Fibroblast of lung (primary cell): ENCODE measurements at places on chromosomes 7 and 10.
A peak's percentile ranks its signal among the peaks of the same experiment; 100 is the strongest.

DNA sequence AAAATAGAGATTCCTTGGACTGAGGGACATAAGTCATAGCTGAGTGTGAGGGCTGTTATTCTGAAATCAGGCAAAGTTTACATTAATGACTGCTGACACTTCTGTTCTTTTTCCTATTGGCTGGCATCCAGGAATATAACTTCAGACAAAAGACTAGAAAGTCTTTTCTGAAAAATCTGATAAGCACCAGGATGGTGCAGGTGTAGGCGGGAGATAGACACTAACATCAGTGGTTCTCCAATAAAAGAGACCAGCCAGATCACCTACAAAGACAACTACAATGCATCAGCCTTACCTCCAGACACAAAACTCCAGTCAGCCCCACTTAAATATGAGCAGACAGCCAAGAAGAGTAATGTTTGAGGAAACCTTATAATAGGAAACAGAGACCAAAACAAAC is 168.3 kb upstream of the LRGUK start:
- no peak for DNase-seq

DNA sequence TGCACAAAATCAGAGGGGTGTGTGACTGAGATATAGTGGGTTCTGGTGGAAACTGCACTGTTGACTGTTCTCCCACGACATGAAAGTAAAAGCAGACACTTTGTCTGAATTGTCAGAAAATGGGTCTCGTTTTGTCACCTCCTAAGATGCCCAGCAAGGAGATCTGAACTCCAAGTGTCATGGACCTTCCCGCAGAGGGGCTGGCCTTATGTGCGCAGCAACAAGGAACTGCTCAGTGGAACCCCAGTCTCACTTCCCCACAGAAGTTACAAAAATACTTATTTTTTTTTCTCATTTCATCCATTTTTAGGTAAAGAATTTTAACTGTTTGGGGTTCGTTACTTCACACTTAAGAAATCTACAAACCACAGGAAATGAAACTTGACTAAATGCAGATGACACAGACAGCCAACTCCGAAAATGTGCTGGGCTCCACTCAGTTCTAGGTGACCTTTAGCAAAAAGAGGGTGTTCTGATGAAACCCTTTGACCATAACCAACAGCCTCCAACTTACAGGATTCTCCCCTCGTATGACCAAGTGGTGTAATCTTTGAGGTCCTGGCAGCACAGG is 115.0 kb downstream of the FAM107B start:
- DNase-seq, result no peak

DNA sequence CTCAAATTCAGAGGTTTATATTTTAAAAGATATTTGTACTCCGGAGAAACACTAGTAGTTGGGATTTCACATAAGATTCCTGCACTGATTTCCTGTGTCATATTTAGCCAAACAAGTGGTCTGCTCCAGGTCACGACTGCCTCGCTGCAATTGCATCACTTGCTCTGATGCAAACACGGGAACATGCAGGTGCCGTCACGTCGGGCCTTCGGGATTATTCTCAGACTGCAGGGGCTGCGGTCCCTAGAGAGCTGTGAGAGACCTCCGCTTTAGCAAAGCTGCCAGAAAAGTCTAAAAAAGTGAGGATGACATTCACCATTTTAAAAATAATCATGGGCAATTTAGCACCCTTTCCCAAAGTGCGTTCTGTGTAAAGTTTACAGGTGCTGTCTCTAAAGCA is 93.5 kb upstream of the DDC start:
- DNase-seq, result no peak

DNA sequence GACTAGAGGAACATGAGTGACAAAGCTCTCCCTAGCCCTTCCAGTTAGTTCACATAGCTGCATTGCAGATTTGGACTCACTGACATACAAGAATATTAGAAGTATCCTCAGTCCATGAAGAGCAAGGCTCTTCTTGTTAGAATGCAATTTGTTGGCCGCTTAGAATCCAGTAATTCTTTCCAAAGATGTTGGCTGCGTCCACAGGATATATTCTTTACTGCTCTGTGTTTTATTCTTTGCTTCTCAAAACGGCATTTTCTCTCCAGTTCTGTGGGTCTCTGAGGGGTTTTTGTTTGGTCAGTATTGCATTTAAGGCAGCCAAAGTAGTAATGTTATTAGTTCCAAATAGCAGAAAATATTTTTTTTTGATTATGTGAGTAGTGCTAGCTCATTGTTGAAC is 588.6 kb downstream of the DNAJB9 start:
- DNase-seq, result no peak

DNA sequence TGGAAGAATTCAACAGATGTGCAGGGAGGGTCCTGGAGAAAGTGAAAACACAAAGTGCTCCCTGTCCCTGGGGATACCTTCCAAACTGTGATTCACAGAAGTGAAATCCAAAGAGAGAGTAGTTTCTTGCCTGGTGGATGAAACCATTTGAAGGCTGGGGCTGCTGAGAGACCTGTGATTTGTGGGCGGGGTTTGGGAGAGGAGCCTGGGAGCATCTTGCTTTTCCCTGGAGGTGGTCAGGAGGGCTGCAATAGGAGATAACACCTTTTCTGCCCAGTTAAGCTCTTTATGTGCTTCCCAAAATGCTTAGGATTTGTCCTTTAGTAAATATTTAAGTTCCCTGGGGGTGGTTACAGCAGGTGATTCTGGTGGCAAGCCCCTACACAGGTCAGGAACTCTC is 105.3 kb upstream of the TPK1 start:
- no peak for DNase-seq

DNA sequence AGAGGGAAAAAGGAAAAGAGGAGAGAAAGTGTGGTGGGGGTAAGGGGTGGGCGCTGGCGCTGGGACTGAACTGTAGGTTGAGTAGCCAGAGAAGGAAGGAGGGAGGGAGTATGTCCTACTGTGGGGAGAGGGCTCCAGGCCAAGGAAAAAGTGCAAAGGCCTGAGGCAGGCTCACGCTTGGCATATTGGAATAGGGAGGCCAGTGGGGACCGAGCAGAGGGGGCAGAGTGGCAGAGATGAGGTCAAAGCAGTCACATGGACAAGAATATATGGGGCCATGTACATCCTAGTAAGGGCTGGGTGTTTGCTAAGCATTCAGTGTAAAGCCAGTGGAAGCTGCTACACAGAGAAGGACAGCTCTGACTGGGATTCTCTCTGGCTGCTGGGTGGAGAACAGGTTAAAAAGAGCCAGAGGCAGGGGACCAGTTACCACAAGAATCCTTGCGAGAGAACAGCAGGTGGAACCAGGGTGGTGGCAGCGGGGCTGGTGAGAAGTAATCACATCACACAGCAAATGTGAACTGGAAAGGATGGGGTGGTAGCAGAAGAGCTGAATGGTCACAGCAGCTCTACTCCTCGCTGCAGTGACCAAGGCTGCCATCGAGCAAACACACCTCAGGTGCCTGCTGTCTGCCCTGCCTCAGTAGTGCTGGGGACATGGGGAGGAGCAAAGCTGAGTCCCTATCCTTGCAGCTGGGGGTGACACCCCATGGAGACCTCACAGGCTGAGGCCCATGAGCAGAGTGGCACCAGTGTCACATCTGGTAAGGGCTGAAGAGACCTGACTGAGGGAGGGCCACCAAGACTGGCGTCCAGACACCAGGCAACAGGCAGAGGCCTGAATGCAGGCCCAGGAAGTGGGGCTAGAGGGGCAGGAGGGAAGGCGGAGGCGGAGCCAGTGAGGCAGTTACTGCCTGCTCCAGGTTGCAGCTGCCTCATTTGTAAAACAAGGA is 39.5 kb downstream of the FAM53B start:
- no peak for DNase-seq

GRCh38 chr7:20293336-20293735 is 37.4 kb upstream of the ITGB8 start:
- DNase-seq, result no peak

- peak; percentile 74 for DNase-seq
Observed at GRCh38 chr10:103861505-103861904, 6.1 kb upstream of the SH3PXD2A start.

DNA sequence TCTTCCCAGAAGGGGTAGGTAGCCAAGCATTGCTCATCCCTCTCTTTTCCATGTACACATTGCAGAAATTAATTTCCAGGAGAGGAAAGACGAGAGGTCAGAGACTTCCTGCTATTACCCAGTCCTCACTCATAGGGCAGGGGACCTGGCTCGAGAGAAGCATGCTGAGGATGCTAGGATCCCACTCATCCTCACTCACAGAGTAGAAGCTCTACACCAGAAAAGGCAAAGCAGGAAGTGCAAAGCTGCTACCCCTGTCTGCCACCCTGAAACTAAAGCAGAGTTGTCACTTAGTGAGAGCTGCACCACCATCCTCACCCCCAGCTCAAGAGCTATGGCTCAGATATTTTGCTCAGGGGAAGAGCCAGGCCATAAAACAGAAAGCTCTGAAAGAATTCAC is 9.9 kb downstream of the OR9A2 start:
- no peak for DNase-seq

DNA sequence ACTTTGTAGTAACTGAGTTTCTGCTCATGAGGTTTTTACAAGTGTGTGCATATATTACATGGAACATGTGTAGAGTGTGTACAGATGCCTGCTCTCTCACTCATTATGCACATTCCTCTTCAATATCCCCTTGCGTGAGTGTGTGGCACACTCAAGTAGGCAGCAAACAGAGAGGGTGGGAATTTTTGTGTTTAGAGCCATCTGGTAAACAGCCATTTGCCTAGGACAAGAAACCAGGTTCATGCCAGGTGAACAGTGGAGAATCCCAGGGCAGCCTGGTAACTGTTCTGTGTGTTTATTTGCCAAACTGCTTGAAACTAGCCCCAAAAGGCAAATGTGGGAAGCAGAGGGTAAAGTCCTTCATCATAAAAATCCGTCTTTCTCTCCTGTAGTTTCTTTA is 19.9 kb downstream of the FBXW4 start:
- no peak for DNase-seq

- DNase-seq, result no peak
Observed at GRCh38 chr10:49595713-49596492, 14.2 kb upstream of the SLC18A3 start.
